Suppressor macrophage treated with lipopolysaccharide for 1 hour (primary cell): ENCODE measurements at places on chromosomes 1 and 21.
A peak's percentile ranks its signal among the peaks of the same experiment; 100 is the strongest.

- DNase-seq: no peak
Observed at GRCh38 chr1:176552217-176552991, 89.4 kb downstream of the PAPPA2 start.

DNA sequence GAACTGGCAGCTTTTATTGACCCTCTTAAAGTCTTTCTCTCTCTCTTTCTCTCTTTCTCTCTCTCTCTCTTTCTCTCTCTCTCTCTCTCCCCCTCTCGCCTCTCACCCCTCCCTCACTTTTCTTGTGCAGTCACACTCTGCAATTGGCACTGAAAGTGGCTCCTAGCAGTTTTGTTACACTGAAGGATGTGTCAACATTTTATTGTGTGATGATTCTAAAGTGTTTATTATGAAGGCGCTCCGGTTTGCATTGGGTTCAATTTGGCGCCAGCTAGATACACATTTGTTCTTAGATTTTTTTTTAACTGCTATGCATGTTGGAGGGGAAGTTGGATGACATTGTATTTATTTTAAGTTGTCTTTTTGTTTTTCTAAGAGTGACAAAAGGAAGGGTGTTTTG, 64.0 kb upstream of the CHRM3 start:
- DNase-seq: no peak

- DNase-seq: peak; percentile 84
Observed at GRCh38 chr1:27634985-27635367, at the start of gene FGR. TSS of gene FGR (minus strand) at chr1:27635185. CDS start at chr1:27623916, 11,269 bp downstream.

- no peak for DNase-seq
Observed at GRCh38 chr21:40905251-40905650, 58.3 kb upstream of the DSCAM start.

DNA sequence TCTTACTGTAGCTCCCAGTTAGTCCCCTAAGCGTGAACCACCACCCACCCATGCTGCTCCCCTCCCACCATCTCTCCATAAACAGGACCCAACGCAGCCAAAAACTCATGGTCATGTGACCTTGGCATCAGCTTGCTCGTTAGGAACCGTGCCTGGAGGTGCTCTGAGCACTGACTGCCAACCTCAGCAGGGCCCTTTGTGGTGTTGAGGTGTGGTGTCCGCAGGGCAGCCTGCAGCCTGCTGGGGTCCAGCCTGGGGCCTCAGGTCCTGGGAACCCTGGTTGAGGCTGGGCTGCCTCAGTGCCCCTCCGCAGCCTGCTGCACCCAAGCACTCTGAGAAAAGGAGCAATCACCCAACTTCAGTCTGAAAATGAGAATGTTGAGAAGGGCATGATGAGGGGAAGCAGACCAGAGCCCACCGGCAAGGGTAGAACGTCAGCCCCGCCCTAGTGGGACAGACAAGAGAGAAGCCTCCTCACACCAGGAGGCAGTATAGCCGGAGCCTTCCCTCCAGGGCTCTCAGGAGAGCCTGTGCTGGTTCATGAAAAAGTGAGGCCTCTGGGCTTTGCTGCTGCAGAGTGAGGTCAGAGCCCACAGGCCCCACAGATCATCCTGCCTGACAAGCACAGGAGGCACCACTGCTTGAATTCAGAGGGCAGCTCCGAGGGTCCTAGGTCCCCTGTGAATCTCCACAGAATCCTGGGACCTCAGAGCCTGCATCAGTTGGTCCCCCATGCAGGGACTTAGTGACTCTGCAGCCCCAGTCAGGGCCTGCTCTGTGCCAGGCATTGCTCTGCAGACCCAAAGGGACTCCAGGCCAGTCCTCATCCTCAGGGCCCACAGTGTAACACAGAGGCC, 4.9 kb upstream of the COL6A2 start:
- no peak for DNase-seq

DNA sequence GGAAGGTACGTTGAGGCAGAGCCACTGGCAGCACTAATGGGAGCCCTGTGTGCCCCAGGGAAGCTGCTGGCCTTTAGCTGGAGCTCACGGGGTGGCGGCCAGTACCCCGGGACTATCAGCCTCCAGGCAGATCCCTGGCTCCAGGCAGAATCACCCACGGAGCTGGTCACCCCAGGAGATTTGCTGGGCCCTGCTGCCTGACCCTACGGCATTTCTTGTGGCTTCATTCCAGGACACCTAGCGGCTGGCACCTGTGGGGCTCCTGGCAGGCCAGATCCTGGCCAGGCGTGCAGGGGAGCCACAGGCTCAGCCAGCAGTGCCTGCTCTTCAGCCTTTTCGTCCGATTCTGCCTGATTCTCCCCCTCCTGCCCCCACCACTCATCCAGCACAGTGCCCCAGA, 7.1 kb downstream of the PADI1 start:
- no peak for DNase-seq

DNA sequence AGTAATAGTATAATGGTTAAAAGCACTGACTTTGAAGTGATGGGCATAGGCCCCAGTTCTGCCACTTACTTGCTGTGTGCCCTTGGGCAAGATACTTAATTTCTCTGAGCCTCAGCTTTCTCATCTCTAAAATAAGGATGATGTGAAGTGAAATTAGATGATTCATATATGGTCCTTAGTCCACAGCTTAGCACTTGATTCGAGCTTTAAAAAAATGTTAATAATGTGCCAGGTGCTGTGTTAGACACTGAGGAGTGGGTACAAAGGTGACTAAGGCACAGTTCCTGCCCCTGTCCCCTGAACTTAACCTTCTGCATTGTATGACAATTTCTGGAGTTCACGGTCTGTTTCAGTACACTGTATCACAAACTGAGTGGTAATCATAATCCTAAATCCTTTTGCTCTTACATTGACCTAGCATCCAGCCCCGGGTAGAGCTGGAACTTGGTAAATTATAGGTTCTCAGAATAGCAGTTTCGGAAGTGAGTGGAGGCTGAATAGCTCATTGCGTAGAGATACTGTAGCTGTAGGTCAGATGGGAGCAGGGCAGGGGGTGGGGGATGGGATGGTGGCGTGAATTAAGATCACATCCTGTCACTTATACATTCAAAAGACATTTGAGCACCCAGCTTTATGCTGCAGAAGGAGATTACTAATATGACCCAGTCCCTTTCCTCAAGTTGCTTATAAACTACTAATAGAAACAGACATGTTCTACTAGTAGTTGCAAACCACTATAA, 1.5 kb downstream of the ZNF691 start:
- no peak for DNase-seq

- peak; percentile 51 for DNase-seq
Observed at GRCh38 chr1:98763488-98764150, 102.1 kb downstream of the SNX7 start.

DNA sequence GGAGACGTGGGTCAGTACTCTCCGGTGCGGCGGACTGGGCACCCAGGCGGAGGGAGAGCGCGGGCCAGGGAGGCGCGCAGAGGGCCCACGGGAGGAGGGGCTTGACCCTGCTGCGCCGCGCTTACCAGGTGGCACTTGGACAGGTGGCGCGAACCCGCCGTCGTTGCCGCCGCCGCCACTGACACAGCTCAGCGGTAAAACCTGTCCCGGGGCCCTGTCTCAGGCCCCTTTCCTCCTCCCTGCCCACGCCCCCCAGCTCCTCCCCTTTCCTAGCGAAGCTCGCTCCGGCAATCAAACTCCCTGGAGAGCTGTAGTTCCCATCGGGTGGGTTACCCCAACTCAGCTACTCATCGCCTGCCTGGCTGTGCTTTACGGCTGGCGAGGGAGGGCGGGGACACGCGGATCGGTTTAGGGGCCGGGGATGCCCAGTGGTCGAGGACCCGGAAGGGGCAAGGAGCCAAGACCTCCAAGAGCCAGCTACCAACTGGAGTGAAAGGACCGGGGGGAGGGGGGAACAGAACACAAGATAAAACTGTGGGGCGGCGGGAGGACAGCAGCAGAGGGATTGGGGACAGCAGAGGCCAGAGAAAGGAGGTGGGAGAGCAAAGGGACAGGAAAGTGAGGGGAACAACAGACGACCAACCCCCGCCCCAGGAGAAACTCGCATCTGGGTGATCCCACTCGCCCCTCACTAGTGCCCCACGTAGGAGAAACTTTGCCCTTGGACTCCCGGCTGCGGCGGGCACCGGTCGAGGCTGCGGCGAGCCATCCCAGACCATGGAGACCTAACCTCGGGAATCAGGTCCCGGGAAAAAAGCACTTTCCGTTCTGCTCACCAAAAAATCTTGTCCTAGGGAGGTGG, 2.9 kb downstream of the GFI1 start:
- DNase-seq: peak; percentile 43

- no peak for DNase-seq
Observed at GRCh38 chr1:113768916-113769600, 9.8 kb upstream of the PHTF1 start.
